ENCODE measurements at places on chromosomes 4 and X.

DNA sequence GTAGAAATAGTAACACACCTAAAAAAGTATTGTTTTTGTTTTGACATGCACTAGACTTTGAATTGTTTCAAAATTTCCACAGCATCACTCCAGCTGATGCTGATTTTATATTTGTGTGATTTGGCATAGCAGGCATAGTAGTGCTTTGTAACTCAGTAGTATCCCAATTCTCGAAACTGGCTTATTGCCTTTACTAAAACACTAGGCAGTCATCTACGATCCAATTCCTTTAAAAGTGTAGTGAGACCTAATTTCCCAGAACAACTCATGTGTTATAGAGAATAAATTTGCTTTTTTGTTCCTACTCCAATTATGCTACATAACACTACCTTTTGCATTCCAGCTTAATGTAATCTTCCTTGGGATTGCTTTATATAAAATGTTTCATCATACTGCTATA lies 797.7 kb downstream of the ADGRL3 start:
- peak; percentile 26 for DNase-seq

GRCh38 chr4:102778720-102779119 lies 18.0 kb upstream of the MANBA start:
- DNase-seq: no peak

- DNase-seq: peak; percentile 21
These were observed 136.6 kb downstream of the STAG2 start for GRCh38 chrX:124098089-124098488.

GRCh38 chrX:11100281-11101035 lies 10.7 kb upstream of the HCCS start:
- peak; percentile 51 for DNase-seq

GRCh38 chr4:77595364-77595973 lies 10.2 kb upstream of the CXCL13 start:
- DNase-seq: no peak

DNA sequence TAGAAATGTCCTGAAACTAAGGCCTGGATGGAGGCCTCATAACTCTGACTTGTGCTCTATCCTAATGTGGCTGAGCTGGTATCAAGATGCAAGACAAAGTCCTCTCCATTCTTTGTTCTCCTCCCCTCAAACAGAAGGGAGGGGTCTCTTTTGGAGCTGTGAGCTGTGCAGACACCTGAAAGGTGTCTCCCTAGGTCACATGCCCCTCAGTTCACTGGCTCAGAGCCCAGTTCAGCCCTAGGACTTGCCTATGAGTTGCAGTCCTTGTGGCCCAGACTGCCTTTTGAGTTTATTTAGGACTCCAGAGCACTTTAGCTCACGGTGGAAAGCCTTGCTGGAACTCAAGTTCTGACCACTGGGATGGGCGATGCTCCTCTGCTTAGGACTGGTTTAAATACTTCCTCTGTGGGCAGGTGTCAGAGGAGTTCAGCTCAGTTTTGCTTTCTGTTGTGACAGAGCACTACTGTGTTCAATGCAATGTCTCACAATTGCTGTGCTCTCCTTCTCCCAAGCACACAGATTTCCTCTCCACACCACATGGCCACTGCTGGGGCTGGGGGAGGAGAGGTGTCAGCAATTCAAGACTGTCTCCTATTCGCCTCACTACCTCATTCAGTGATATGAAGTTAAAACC lies 84.8 kb upstream of the ZNF827 start:
- DNase-seq: no peak

DNA sequence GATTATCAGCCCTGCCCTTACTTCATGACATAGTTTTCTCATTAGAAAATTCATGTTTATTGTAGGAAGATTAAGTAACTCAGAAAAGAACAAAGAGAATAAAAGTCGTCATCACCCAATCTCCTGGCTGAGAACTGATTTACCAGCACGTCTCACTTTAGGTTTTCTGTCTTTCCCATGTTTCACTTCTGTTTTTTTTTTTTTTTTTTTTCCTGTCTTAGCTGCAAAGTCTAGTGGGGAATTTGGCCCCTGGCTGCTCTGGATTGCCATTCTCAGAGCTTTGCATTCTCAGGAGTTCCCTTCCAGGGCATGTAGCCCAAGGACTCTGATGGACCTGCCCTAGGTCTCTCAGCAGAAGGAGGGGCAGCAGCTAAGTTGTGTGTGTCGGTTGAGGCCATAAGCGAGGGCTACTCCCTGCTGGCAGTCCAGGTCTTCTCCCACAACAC lies 57.8 kb downstream of the TMEM131L start:
- DNase-seq: no peak

All from brain (organoid and tissue), 16 donors.